ENCODE measurements at places on chromosomes 5 and 9.

DNA sequence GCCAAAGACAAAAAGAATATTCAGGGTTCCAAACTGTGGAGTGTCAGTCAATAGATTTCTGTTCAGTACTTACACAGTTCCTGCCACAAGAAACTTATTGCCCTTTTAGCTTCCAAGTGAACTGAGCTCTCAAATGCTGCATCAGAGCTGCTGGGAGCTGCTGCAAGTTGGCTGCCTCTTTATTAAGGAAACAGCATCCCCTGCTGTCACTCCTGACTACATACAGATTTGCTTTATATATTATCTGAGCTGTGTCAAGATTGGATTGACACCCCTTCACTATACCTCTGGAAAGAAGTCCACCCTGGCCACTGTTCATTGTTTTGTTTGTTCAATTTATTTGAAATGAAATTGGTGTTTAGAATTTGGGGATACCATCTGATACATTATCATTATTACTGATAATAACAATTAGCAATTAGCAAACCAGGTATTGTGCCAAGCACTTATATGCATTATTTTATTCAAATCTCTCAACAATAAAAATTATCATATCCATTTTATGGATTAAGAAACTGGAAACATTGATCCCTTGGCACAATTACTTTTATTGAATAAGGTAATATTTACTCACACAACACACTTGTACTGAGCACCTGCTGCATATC is 16.4 kb upstream of the C5orf58 start:
- peak; percentile 72 for DNase-seq

DNA sequence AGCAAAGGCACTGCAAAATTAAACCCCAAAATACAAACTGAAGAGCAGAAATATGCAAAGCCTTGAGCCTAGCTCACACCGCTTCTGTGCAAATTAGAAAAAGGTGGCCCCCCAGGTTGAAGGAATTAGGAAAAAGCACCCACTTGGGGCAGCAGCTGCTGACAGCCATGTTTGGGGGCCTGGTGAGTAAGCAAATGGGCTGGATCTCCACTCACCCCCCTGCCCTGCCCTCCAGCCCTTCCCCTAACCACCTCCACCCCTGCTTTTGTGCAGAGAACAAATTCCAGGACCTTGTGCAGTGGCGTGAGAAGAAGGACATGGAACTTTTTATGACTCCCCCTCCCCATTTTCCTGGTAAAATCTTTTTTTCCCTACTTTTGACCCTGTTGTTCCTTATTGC is 92.0 kb upstream of the DNAH5 start:
- peak; percentile 82 for DNase-seq

GRCh38 chr5:132138260-132138659 is 64.7 kb downstream of the CSF2 start:
- peak; percentile 78 for DNase-seq

DNA sequence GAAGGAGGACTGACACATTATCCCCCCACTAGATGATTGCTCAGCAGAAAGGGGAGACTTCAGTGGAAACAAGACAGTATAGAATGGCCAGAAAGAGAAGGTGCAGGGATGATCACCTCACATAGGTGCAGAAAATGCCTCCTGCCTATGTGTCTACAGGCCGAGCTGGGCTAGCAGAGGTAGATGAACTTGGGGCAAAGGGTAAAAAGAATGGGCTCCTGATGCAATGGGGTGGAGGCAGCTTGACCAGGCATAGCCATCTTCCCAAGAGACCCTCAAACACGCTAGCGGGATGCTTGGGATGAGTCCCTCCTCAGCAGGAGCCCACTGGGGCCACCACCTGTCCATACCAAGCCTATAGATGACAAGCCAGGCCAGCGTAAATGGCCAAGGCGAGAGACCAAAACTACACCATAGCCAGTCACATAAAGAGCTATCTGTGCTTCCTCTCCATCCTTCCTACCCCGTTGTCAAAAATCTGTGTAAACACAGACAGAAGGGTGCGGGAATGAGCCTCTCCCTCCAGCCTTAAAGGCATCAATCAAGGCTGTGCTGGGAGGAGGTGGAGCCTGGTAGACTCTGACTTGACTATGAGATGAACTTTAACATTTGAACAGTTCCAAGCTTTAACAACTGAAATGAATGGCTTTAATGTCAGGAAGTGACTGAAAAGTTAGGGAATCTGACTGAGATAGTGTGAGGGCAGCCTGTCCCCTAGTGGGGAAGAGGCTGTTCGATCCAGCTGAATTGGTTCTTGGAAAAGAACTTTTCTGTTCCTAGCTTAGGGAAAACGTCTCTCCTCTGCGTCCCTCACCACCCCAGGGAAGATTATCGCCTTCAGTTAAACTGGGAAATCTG is 10.4 kb downstream of the C9orf152 start:
- DNase-seq = no peak

GRCh38 chr9:97850746-97851445 is 2.1 kb upstream of the FOXE1 start:
- no peak for DNase-seq

DNA sequence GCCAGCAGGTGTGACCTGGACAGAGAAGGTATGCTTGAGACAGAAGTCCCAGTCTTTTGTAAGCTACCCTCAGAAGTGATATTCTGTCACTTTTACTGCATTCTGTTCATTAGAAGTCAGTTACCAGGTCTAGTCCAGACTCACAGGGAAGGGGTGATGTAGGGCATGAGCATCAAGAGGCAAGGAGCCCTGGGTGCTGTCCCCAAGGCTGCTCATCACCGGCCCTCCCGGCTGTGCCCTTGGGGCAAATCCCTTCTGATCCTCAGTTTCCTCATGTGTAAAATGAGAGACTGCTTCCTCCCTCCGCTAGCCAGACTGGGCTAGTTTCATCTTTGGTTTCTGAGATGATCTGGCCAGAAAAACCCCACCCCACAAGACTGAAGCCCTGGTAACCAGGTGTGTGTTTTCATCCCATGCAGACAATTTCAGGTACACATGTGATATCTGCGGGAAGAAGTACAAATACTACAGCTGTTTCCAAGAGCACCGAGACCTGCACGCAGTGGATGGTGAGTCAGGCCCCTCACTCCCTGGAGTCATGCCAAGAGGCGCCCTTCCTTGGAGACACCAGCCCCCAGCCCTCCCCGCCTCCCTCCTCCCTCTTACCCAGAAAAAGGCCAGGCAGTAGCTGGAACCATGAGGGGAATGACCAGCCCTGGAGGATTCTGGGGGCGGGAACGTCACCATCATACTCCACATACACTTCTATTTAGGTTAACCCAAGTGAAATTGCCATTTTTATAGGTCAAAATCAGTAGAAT is 71.0 kb downstream of the AMBP start:
- no peak for DNase-seq

Measured in ELR (cell line).